Vagina (tissue), 2 donors: ENCODE measurements at places on chromosomes 11 and 22.

GRCh38 chr11:45894555-45895247 is 9.2 kb downstream of the MAPK8IP1 start:
- no peak for DNase-seq

GRCh38 chr22:42188808-42189447 is 58.3 kb upstream of the CYP2D6 start:
- no peak for DNase-seq

DNA sequence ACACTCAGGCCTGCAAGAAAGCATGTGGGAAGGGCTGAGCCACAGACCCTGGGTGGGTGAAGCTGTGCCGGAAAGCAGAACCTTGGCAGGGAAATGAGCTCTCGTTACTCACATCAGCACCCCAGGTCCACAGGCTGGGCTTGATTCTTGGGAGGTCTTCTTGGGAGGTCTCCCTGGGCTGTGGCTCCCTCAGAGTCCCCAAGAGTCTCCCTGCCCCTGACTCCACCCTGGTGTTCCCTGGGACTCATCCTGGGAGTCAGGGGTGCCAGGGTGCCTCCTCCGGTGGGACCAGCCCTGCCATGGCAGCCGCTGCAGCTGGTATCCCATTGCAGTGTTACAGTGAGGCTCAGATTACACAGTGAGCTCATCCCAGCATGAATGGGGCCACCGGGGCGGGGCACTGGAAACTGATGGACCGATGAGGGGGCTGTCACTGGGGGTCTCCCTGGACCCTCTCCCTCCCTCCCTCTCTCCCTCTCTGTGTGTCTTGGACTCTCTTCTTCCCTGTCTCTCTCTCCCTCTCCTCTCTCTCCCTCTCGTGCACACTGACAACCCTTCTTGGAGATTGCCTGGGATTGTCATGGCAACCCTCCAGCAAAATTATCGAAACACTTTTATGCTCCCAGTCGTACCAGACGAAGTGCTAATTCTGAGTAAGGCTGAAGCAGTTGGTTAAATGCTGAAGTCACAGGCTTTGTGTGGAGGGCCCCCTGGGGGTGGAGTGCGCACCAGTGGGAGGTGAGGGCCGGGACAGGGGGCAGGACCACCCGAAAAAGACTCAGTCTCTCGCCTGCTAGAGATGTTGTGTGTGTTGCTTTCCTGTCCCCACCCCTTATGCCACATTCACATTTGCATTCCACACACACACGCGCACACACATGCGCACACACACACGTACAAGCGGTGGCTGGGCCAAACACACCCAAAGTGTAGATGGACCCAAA is 8.6 kb upstream of the C11orf96 start:
- DNase-seq, result no peak

DNA sequence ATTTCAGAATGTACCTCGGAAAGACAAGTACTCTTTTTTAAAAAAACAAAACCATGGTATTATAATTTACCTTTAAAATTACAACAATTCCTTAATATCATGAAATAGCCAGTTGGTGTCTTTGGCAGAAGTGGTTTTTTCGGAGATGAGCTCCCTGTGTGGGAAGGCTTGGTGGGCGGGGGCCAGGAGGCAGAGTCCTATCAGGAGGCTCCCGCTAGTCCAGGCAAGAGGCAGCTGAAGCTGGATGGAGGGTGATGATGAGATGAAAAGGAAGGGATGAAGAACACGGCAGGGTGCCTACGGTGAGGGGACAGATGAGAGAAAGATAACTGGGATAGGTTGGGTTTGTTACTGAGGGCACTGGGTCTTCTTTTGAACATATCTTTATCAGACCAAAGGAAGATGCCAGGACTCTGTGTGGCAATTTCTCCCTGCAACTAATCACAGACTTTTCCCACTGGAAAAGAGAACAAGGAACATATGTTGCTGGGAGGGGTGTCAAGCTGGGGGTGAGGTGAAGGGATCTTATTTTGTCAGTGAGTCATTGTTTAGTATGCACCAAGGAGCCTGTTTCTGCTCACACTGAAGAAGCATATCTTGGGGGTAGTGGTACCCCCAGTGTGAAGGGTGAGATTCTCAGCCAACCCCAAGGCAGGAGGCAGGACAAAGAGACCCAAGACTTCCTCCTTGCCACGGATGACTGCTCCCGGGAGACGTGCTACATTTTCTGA is 91.5 kb upstream of the YWHAH start:
- no peak for DNase-seq

GRCh38 chr11:122779047-122779629 is 59.2 kb upstream of the CRTAM start:
- no peak for DNase-seq

DNA sequence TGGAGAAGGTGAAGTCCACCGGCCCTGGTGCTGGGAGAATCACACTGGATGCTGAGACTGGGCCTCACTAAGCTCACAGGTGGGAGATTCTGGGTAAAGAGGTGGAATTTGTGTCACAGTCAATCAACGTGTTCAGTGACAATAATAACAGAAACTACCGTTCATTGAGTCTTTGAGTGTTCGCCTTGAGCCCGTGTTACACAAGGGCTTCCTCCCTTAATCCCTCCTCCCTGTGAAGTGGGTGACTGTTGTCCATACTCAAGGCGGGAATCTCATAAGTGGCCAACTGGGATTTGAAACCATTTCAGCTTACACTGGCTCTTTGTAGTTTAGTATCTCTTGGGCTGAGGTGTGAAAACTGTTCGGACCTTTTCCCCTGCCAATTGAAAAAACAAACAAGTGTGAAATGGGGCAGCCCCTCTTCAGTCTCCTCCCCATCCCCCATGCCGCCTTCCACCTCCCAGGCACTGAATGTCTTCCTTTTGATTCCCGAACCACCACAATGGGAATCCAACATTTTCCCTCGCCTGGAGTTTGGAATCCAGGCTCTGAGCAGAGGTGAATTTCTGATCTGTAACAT is 502.4 kb downstream of the MIAT start:
- DNase-seq, result no peak

DNA sequence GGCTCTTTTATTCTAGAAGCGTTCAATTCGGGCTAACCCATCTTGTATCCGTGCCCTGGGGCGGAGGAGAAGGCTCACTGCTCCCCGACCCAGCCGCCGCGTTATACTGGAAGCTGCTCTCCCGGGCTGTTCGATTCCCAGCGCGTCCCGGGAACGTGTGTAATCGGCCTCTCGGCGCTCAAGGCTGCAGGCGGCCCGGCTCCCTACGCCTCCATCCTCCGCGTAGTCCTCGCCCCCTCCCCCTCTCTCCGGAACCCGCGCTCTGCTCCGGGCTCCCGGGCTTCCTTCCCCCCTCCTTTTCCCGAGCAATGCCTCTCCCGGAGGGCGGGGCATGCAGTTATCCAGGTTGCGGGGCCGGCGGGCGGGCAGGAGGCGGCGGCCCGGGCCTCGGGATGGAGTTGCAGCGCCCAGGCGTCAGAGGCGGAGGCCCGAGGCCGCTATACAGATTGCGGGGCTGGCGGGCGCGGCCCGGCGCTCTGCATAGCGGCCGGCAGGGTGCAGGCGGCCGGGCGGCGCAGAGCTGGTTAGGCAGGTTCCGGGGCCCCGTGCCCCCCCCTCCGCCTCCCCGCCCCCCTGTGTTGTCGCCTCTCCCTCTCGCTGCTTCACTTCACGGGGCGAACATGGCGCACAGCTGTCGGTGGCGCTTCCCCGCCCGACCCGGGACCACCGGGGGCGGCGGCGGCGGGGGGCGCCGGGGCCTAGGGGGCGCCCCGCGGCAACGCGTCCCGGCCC is at the start of gene KMT2A:
TSS of gene KMT2A (plus strand) at position 600 of the 732 bp plus-strand sequence. CDS start at position 621, 21 bp downstream.
- no peak for DNase-seq

DNA sequence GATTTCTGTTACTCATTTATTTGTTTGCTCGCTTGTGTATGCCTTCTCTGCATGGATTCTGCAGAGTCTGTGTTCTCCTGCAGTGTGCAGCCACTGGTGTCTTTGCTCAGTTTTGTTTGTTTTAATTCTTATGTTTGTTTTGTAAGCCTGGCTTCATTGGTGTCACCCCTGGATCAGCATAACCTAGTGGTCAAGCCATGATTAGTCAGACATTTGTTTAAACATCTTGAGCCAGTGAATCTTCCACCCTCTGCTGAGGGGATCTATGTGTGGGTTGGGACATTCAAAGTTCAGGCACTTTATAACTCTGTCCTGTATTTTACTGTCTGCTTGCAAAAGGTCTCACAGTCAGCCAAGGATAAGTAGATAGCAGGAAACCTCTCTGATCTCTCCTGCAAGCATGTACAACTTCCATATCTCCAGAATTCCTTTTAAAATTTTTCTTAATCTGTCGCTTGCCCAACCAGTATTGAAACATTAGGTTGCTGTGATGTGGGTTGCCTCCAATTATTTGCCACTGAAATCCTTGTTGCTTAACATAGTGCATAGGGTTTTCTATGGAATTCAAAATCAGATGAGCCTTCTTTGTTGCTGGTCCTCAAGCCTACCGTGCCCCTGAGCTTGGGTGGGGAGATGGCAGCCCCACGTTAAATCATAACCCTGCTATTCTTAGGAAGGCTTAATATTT is 86.8 kb downstream of the KCNQ1OT1 start:
- DNase-seq, result no peak

- DNase-seq, result no peak
Measured at GRCh38 chr11:15911377-15912044, 444.8 kb downstream of the SOX6 start.

DNA sequence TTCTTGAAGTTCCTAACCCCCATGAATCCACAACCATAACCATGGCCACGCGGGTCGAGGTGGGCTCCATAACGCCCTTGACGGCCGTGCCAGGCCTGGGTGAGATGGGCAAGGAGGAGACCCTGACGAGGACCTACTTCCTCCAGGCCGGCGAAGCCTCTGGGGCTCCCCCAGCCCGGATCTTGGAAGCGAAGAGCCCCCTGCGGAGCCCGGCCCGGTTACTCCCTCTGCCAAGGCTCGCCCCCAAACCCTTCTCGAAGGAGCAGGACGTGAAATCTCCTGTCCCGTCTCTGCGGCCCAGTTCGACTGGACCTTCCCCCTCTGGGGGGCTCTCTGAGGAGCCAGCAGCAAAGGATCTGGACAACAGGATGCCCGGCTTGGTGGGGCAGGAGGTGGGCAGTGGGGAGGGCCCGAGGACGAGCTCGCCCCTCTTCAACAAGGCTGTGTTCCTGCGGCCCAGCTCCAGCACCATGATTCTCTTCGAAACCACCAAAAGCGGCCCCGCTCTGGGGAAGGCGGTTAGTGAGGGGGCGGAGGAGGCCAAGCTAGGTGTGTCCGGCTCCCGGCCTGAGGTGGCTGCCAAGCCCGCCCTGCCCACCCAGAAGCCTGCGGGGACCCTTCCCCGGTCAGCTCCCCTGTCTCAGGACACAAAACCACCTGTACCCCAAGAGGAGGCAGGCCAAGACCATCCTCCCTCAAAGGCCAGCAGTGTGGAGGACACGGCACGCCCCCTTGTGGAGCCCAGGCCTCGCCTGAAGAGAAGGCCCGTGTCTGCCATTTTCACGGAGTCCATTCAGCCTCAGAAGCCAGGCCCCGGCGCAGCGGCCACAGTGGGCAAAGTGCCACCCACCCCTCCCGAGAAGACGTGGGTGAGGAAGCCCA is 75.7 kb downstream of the KIAA1671 start:
- DNase-seq, result no peak

DNA sequence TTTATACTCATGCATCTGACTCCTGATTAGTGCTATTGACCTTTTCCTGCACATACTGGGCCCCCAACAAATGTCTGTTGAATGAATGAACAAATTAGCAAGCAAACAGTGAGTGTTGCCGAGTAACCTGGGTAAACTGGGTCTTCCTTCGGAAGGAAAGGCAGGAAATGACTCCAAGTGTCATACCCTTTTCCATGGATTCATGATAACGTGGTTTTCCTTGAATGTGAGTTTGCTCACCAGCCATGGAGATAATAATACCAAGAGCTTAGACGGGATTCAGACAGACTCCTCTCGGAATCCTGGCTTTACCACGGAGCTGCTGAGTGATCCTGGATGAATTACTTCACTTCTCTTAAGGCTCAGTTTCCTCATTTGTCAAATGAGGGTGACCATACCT is 16.7 kb downstream of the TECTA start:
- DNase-seq, result no peak

GRCh38 chr22:25941365-25941960 is 199.5 kb downstream of the MYO18B start:
- DNase-seq, result no peak

GRCh38 chr22:46748908-46749675 is 11.0 kb upstream of the CERK start:
- no peak for DNase-seq

DNA sequence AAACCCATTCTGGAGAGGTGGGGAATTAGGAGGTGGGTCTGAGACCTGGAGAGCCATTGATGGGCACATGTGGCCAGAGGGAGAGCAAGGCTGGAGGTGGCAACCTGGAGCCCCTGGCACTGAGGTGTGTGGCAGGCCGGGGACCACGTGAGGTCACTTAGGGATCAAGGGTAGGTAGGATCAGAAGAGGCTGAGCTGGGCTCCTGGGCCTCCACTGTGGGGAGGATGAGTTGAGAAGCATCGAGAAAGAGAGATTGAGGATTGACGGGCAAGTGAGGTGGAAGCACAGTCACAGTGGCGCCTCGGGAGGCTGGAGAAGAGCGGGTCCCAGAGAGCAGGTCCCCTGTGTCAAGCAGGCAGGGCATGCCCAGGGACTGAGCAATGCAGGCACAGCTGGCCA is 4.1 kb downstream of the GNAZ start:
- DNase-seq, result no peak

DNA sequence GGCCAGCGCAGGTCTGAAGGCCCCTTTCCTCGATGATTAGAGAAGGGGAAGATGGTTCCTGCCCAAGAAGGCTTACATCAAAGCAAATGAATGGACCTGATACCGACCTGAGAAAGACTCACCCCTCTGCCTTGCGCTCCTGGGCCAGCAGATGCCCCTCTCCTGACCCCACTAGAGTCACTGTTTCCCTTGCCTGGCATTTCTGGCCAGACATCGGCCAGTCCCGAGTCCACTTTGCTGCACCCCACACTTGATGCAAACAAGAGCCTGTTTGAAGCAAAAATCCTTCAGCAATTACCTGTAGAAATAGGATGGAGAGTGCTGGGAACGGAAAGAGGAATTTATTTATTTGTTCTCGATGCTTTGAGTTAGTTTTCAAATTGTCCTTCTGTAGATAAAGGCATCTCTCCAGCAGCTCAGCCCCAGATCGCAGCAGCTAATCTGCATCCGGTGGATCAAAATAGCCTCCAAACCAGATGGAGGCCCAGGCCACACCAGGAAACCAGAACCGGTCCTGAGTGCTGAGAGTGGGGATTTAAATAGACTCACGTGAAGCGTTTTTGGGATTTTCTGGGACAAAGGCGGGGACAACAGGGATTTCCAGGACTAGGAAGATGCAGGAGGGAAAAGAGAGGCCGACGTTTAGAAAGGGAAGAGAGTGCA is 148.6 kb downstream of the TRIM29 start:
- DNase-seq, result no peak

- DNase-seq, result no peak
Measured at GRCh38 chr22:28395920-28396753, 283.5 kb downstream of the TTC28 start.

- DNase-seq, result no peak
Measured at GRCh38 chr11:116931206-116931953, 94.0 kb upstream of the APOA1 start.

GRCh38 chr11:126840201-126840886 is 160.2 kb downstream of the KIRREL3 start:
- no peak for DNase-seq

- DNase-seq, result no peak
Measured at GRCh38 chr11:133149698-133150097, 382.6 kb downstream of the OPCML start.

GRCh38 chr11:73547706-73548595 is 50.0 kb downstream of the FAM168A start:
- DNase-seq, result no peak

GRCh38 chr11:128860571-128861361 is 6.3 kb downstream of the KCNJ1 start:
- no peak for DNase-seq
